ENCODE measurements at places on chromosomes 12 and 14.
A peak's percentile ranks its signal among the peaks of the same experiment; 100 is the strongest.

DNA sequence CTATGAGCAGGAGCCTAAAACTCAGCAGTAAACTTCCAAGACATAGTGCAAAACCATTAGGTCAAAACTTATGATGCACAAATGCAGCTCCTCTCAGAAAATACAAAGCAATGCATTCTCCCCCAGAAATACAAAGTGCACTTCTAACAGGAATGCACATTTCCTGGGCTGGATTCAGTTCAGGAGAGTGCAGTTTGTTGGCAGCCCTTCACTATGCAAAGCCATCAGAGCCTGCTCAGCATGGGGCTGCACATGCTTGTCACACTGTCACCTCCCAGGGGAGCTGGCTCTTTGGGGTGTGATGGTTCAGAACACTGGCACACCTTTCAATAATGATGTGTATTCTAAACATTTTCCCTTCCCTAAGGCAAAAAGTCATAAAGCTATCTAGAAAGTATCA, 110.4 kb downstream of the KCNK10 start:
- DNase-seq: no peak

DNA sequence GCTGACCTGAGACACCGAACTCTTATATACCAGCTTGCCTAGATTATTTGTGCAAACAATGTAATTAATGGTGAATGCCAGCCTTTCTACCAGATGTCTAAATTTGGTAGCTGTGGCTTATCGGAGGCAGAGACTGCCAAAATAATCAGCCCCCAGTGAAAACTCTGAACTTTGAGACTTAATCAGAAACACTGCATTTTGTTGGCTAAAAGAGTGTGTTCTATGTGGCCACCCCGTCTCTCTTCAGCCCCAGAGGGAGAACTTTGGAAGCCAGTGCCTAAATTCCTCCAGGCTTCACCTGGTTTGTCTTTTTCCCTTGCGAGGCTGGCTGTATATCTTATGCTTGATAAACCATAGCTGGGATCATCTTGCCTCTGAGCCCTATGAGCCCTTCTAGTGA, 90.1 kb downstream of the LMNTD1 start:
- DNase-seq: no peak

- DNase-seq: no peak
These were observed 124.2 kb downstream of the HMGA2 start for GRCh38 chr12:65948320-65949008.

DNA sequence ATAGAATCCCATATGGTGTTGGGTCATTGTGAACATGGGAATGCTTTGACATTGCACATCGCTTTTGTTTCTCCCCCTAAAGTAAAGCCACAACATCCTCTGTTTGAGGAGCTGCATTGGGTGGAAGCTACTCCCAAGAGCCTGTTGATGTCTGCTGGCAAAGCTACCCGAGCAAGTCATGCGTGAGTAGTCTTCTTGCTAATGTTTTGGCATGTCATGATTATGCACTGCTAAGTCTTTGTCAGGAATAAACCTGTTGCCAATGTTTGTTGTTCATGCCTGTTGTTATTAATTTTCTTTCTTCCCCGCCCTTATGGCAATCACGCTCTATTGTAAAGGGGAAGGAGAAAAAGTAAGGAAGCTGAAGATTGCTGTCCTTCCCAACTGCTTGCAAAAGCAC, 97.3 kb downstream of the EXOC5 start:
- no peak for DNase-seq

DNA sequence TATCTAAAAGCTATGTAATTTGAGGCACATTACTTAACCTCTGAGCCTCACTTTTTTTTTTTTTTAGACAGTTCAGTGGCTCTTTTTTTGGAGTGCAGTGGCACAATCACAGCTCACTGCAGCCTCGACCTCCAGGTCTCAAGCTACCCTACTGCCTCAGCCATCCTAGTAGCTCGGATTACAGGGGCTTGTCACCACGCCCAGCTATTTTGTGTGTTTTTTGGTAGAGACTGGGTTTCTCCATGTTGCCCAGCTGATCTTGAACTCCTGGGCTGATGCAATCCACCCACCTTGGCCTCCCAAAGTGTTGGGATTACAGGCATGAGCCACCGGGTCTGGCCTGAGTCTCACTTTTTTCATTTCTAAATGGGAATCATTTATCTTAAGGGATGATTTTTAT, 192.0 kb upstream of the PDZRN4 start:
- no peak for DNase-seq

- no peak for DNase-seq
These were observed 485.1 kb downstream of the ZFP36L1 start for GRCh38 chr14:68307790-68308168.

GRCh38 chr14:75941030-75941429, 40.8 kb downstream of the TGFB3 start:
- no peak for DNase-seq

- DNase-seq: no peak
These were observed 32.2 kb downstream of the DIP2B start for GRCh38 chr12:50536831-50537537.

DNA sequence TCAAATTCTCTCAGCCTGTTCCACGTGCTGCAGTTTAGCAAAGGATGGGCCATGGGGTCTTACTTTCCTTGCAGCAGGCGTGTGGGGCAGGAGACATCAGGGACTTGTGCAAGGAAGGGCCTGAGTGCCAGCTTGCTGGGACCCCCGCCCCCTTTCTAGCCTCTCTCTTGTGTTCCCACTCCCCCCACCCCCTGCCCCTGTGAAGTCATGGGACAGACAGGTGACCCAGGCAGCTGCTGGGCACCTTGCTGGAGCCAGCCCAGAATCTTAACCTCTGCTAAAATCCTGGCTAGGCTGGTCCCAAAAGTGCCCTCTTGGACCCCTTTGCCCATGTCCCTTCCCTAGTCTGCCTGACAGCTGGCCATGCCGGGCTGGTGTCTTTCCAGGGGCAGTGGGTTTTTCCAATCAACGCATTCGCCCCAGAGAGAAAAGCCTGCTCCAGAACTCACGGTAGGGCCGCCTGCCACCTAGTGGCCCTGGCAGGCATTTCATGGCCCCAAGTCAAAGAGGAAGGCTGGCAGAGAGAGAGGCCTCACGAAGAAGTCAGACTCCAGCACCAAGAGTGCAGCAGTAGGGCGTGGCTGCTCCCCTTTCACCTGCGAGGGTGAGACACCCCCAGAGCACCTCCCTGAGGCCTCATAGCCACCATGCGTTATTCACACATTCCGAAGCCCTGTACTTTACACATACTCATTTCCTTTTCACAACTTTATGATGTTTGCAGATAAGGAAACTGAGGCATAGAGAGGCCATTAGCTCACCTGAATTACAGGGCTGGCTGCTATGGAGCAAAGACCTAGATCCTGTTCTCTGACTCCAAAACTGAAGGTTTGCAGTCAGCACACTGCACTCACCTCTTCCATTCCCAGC, 67.4 kb downstream of the LGMN start:
- peak; percentile 70 for DNase-seq

DNA sequence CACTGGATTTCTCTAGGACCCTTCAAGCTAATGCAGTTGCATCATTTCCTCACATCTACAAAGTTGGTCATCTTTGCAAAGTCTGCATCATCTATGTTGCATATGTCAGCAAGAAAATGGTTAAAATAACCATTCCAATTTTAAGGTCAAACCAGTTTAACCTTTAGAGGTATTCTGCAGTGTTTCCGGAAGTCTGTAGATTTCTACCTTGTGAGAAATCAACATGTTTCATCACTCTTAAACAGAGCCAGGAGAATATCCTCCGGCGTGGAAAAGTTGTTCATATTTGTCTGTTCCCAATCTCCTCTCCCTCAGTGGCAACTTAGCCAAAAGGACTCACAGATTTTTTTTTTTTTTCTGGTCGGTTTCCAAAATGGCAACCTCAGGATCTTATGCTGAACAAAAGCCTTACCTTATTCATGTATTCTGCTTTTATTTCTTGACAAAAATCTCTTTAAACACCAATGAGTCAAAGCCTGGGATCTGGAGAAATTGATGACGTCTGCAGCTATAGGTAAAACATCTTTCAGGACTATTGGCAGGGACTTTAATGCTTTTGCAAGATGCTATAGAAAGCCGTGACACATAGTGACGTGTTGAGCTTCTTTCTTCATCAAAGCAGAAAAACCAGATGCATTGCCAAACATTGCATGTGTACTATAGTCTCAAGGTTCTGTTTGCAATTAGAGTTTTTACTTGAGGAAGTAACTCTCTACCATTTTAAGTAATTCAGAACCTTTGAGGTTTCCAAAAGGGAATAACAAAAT, 16.0 kb upstream of the CDK17 start:
- no peak for DNase-seq

DNA sequence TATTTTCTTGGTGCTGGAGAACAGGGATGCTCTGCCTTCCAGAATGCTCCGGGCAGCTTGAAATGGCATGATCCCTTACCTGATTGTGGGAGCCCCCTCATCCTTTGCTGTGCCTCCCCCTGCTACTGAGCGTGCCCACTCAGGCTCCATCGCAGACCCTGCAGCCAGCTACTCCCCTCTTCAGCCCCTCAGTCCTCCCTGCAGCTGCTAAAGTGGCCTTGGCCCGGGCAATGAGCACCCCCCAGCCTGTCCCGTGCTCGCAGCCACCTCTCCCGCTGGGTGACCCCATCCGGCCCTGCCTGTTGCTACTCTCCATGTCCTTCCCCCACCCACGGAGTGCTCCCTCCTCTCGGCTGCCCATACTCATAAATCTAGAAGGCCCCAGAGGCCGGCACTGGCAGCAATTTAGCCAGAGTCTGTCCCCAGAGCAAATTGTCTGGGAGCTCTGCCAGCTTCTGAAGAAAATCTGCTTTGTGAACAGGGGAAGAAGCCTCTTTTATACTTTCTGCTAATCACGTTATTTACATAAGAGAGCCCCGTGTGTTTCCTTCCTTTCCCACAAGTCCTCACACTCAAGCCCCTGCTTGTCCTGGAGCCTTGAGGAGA, 143.7 kb upstream of the FRMD6 start:
- no peak for DNase-seq

DNA sequence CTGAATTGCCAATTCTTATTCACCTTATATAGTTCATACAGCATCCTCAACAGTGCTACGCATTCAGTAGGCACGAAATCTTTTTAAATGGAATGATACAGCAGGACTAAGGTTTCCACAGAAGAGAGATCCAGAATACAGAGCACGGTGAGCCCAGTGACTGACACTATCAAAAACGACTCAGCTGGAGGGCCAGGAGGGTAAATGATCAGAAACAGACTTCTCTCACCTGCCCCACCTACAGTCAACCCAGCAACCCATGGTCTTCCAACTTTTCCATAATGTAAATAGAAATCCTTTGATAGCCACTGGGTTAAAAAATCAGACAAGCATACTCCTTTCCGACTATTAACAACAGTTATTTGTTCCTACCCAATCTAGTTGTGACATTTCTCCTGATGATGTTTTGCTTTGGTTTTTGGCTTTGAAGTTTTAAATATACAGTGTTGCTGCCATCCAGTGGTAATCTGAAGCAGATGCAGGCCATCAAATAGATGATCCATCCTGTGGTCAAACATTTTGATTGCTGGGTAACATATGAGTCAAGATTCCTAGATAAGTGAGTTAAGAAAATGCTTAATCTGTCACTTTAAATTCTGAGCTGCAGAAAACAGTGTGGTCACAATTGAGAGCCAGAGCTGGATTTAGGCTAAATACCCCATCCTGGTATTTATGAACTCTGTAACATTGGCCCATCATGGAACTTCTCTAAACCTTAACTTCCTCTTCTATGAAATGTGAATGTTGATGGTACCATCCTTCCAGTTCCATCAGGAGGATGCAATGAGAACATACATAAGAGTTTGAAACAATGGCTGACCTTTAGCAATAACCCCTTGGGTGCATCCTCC, 42.0 kb downstream of the GPHB5 start:
- peak; percentile 18 for DNase-seq

- DNase-seq: no peak
These were observed 421 bp upstream of the RBMS2 start for GRCh38 chr12:56521209-56521589.

GRCh38 chr14:74464785-74465184, 28.3 kb downstream of the NPC2 start:
- DNase-seq: no peak

DNA sequence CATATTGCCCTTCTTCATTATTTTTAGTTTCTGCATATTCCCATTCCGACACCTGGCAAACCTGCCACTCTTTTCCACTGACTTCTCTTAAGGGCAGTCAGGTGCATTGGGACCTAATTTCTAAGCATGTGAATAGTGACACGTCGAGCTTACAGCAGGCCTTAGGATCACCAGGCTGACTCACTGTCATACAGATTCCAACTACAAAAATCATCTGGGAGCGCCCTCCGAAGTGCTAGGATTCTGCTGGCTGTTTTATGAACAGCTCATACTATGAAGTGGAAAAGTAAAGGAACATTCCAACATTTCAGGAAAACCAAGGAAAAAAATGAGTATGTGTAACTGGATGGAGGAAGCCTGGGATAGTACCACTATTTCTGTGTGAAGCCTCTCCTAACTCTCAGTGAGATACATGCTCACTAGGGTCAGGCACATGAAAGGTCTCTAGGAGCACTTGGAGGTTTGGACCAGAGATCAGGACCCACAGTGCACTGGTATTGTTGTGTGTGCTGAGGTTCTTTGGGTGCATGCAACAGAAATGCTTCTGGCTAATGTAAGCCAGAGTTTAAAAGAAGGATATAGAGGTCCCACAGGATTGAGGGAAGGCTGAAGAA, 257.4 kb downstream of the ZFP36L1 start:
- no peak for DNase-seq

Data from GM12891 (cell line).